ENCODE measurements at places on chromosomes 7 and 10.

DNA sequence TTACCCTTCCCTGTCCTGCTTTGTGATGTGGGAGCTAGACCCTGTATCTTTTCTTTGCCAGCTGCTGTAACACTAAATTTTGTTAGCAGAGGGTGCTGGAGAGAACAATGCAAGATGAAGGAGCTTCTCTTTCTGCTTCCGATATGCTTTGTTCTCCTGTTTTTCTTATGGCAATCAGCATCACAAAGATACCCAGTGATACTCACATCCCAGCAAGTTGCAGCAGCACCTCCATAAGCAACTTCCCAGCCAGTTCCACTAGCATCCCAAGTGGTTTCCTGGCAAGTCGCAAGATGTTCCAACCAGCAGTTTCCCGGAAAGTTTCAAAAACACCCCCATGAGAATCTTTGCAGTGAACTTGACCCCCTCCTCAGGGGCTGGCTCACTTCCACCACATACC, 148.6 kb downstream of the IMMP2L start:
- DNase-seq = no peak

- DNase-seq = no peak
Observed at GRCh38 chr7:46606761-46607160, 685.7 kb upstream of the IGFBP3 start.

DNA sequence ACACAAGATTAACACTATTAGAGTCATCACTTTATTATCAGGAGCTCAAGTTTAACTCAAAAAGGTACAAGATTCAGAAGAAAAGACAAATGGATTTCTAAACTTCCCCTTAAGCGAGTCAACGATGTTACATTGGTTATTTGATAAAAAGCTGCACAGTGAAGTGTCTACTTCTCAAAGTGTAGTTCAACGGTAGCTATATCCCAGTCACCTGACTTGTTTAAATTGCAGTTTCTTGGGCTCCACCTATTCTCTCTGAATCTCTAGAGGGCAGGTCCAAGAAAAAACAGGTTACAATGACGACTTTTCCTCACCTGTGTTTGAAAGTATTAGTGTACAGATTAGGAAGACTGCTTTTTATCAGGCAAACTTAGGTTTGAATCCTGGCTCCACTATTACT, 16.6 kb downstream of the MINDY3 start:
- DNase-seq = no peak

DNA sequence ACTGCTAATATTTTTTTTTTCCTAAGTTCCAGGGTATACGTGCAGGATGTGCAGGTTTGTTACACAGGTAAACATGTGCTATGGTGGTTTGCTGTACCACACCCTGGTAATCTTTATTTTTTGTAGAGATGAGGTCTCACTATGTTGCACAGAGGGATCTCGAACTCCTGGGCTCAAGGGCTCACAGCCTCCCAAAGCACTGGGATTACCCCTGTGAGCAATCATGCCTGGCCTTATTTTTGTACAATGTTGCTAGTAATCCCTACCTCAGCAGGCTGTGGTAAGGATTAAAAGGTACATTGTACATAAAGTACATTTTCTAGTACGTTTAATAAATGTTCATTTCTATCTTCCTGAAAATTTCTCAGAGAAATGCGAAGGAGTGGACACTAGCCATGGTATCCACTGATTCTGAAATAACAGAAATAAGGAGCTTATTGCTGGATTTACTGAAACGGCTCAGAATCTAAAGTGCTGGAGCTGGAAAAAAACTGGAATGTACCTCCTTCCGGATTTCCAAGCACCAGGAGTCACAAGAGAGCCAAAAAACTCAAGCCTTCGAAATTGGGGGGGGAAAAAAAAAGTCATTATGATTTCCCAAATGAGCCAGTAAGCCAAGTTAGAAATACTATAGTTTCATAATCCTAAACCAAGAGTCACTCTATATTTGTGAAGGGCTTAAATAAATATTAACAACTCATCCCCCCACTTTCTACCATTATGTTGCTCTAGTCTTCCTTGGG, 69.6 kb downstream of the NT5C2 start:
- no peak for DNase-seq

- no peak for DNase-seq
Observed at GRCh38 chr7:2853147-2853546, 9.0 kb upstream of the GNA12 start.

GRCh38 chr7:157772486-157773130, 435.8 kb downstream of the DNAJB6 start:
- DNase-seq = no peak

DNA sequence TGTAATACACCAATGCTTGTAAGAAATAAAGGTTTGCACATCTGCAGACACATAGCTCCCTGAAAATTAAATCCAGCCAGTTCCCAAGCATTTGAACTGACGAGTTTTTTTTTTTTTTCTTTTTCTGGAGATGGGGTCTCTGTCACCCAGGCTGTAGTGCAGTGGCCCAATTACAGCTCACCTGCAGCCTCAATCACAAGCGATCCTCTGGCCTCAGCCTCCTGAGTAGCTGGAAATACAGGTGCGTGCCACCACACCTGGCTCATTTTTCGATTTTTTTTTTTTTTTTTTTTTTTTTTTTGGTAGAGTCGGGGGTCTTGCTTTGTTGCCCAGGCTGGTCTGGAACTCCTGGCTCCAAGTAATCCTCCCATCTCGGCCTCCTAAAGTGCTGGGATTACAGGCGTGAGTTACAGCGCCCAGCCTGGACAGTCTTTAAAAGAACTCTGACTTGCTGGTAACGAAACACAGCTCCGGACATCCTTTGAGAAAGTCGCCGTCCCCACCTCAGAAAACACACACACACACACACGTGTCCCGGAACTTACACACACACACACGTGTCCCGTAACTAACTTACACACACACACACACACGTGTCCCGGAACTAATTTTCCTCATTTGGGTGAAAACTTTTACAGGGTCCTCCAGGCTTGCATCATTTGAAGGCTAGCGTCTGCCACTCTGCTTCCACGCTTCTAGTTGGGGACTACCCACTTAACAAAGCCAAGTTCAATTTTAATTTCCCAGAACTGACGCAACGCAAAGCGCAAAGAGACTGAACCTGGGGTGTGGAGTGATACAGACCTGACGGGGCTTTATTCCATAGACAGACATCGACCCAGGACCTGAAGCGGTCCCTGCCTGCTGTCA, 18.6 kb downstream of the OCM2 start:
- DNase-seq = no peak

DNA sequence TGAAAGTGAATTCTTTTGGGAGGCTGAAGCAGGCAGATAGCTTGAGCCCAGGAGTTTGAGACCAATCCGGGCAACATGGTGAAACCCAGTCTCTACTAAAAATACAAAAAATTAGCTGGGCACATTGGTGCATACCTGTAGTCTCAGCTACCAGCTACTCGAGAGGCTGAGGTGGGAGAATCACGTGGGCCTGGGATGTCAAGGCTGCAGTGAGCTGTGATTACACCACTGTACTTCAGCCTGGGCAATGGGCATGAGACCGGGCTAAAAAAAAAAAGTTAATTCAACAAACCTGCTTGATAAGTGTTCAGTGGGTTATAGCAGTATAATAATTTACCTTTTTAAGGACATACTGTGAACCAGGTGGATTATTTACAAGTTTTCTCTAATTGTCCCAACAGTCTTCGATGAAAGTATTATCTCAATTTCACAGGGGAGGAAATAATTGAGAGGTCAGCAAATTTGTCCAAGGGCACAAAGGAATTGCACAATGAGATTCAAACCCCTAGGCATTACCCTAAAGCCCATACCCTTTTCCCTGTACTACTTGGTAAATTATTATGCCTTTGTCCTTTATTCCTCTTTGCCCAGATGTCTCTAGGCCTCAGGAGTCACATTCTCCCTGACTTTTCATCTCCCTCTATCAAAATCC, 13.1 kb upstream of the DLD start:
- no peak for DNase-seq

DNA sequence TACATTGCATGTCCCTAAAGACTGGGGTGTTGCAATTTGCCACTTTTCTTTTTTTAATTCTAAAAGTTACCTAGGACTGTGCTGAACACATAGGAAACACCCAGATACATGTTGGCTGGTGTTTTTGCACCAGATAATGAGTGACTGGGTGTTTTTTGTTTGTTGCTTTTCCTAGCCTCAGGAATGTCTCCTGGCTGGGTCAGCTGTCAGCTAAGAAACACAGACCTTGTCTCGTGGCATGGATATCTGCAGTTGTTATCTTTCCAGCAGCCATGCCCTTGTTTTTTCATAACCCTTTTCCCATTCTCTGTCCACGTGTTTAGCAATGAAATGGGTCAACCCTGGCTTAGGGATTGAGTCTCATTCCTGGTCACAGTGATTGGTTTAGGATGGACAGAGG, 433.9 kb upstream of the ZMIZ1 start:
- DNase-seq = no peak

GRCh38 chr10:98060079-98060478, 29.7 kb upstream of the CRTAC1 start:
- DNase-seq = no peak

- no peak for DNase-seq
Observed at GRCh38 chr10:91708174-91708861, 75.4 kb upstream of the PPP1R3C start.

DNA sequence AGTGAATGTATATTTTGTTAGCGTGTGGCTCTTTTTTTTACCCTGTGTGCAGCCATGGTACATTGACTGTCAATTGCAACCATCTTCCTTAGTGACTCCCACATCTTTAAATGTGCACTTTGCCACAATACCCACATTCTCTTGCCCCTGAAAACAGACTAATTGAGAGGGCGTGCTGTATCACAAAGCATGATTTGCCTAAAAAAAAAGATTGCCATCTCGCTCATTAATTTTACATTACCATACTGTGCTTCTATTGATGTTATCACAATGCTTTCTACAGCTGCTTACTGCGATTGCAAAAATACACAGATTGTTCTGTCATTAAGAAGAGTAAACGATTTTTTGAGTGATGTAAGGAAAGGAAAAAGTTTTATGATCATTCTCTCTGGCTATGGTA, 613.1 kb upstream of the NRP1 start:
- DNase-seq = no peak

GRCh38 chr10:71899665-71900412, 48.8 kb upstream of the PSAP start:
- no peak for DNase-seq

DNA sequence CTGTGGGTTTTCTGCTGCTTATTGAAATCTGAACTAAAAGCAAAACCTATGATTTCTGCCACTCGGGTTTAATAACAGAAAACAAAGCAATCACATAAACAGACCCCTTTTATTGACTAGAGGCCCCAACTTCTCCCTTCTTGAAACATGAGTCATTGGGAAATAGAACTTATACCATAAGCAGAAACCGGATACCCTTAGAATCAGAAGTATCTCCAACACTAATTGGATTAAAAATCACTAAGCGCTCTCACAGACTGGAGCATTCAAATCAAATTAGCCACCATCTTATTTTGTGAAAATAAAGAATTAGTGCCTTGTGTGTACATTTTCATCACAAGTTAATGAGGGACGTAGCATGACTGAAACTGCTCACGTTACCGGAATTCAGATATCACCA, 206.9 kb downstream of the WDR11 start:
- no peak for DNase-seq

- DNase-seq = no peak
Observed at GRCh38 chr10:4813023-4813422, 13.0 kb upstream of the AKR1E2 start.

DNA sequence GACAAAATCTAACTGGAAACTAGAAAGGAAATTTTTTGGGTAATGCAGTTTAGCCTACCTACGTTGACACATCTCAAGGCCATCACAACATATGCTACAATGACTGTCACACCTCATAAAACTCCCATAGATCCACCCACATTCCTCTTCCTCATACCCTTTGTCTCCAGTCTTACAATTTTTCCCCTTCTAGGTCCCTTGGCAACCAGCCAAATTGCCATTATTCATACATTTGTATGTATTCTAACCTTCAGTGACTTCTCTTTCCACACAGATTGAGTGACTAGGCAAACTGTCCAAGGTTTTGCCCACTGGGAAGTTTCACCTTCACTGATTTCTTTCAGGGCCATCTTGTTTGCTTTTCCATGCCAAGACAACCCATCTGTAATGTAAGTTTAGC, 100.5 kb upstream of the TPK1 start:
- no peak for DNase-seq

GRCh38 chr10:14322526-14323188, 8.1 kb downstream of the FRMD4A start:
- DNase-seq = no peak

GRCh38 chr7:30238721-30239441, 45.5 kb upstream of the ZNRF2 start:
- no peak for DNase-seq

DNA sequence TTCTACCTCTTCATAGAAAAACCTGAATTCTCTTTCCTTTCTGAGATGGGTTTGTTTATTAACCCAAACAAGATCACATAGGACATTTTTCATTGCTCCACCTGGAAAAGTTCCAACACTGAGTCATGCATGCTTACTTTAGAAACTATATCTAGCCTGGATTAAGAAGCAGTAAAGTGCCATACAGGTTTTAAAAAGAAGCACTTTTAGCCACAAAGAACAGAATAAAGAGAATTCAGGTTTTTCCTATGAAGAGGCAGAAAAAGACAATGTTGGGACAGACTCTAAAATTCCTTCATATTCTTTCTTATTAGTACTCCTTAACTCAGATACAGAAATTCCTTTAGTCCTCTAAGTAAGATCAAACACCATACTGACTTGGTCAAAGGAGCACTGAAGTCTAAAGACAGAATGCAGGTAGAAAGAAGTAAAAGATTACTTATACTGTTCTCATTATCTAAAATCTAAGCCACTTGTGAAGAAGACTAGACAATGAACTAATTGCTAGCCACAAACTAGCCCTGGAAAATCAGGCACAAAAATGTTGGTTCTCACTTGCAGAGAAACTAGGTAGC, 241.3 kb downstream of the ANK3 start:
- no peak for DNase-seq

- DNase-seq = no peak
Observed at GRCh38 chr7:37782166-37782565, 66.2 kb upstream of the NME8 start.

- DNase-seq = peak; percentile 28
Observed at GRCh38 chr7:149790146-149790548, 16.8 kb upstream of the ZNF467 start.

GRCh38 chr7:13898957-13899670, 90.4 kb downstream of the ETV1 start:
- DNase-seq = no peak

- no peak for DNase-seq
Observed at GRCh38 chr10:77904100-77904840, 22.3 kb downstream of the DLG5 start.

- no peak for DNase-seq
Observed at GRCh38 chr10:77710081-77710551, 72.5 kb upstream of the KCNMA1 start.

DNA sequence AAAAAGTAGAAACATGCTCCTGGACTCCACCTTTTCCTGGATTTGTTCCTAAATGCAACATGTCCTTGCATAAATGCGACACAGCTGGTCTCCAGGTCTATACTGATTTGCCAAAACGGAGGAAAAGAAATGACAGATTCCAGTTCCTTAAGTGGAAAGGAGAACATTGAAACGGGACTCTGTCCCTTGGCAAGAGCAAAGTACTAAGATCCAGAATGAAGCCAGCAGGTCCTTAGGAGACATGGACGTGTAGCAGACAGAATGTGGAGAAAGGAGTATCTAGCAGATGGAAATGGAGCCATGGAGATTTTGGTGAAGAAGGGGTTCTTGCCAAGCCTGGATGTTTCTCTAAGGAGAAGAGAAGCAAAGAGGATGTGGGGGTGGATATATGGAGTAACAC, 16.2 kb downstream of the PIP start:
- DNase-seq = no peak
